ENCODE measurements at places on chromosomes 6 and 20. TPM values are rescaled to one million over a fixed set of nuclear protein-coding genes. Genes with fewer than 3 reads are reported as not detected.

SYCP2 gene
- 1.2 TPM for total RNA-seq

PPIL6 gene
- total RNA-seq, result 0.60 TPM

BANF2 gene
- not detected for total RNA-seq

SLC17A3 gene
- total RNA-seq, result not detected

MROH8 gene
- 0.65 TPM for total RNA-seq

FAM209B gene
- total RNA-seq, result not detected

MRPS18A gene
- total RNA-seq, result 40.8 TPM

L3MBTL1 gene
- 2.6 TPM for total RNA-seq

PPIL4 gene
- total RNA-seq, result 21.8 TPM

GNL1 gene
- 31.8 TPM for total RNA-seq

MYB gene
- not detected for total RNA-seq

DEK gene
- total RNA-seq, result 84.5 TPM

PLA2G7 gene
- total RNA-seq, result not detected

TTK gene
- total RNA-seq, result 2.2 TPM

RREB1 gene
- 17.5 TPM for total RNA-seq

NFATC2 gene
- 2.4 TPM for total RNA-seq

SIGLEC1 gene
- not detected for total RNA-seq

PDYN gene
- total RNA-seq, result not detected

PMEPA1 gene
- 1.3 TPM for total RNA-seq

UBD gene
- total RNA-seq, result 39.0 TPM

ERVFRD-1 gene
- under 0.01 TPM for total RNA-seq

MYH7B gene
- under 0.01 TPM for total RNA-seq

NRSN1 gene
- total RNA-seq, result not detected

ADA gene
- total RNA-seq, result 16.3 TPM

CCHCR1 gene
- total RNA-seq, result 8.7 TPM

RAET1L gene
- not detected for total RNA-seq

HEY2 gene
- total RNA-seq, result 0.22 TPM
